ENCODE measurements at places on chromosomes 4 and X. TPM values are rescaled to one million over a fixed set of nuclear protein-coding genes. Genes with fewer than 3 reads are reported as not detected.

The KLHL34 gene
- total RNA-seq = not detected

The PHKA1 gene
- total RNA-seq = 3.5 TPM

The FSTL5 gene
- not detected for total RNA-seq

The LEF1 gene
- total RNA-seq = 0.63 TPM

The DACH2 gene
- total RNA-seq = not detected

The IGSF1 gene
- total RNA-seq = 0.09 TPM

The SH3RF1 gene
- total RNA-seq = 57.8 TPM

The SH3BGRL gene
- 132 TPM for total RNA-seq

The MAP7D3 gene
- 23.1 TPM for total RNA-seq

The AMTN gene
- total RNA-seq = not detected

The TBCK gene
- 59.7 TPM for total RNA-seq

The UGT2A1 gene
- not detected for total RNA-seq

The CFP gene
- total RNA-seq = 0.18 TPM

The C1QTNF7 gene
- 0.18 TPM for total RNA-seq

The SEC24B gene
- total RNA-seq = 29.6 TPM
